Fibroblast of pulmonary artery (primary cell): ENCODE measurements at places on chromosomes 7 and 10.

DNA sequence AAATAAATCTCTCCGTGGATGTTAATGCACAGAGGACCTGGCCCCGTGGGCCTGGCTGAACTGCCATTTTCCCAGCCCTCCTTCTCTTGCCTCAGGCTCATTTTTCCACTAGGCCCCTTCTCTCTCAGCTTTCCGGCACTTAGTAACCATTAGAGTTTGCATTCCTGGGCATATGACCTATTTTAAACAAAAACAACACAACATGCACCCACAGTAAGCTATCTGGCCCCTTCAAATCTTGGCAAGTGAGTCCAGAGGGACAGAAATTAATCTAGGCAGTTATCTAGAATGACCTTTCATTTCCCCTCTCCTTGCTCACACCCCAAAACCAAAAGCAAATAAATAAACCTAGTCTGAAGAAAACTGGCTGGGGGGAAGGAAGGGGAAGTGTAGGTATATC lies 11.7 kb downstream of the FBXW4 start:
- no peak for DNase-seq

DNA sequence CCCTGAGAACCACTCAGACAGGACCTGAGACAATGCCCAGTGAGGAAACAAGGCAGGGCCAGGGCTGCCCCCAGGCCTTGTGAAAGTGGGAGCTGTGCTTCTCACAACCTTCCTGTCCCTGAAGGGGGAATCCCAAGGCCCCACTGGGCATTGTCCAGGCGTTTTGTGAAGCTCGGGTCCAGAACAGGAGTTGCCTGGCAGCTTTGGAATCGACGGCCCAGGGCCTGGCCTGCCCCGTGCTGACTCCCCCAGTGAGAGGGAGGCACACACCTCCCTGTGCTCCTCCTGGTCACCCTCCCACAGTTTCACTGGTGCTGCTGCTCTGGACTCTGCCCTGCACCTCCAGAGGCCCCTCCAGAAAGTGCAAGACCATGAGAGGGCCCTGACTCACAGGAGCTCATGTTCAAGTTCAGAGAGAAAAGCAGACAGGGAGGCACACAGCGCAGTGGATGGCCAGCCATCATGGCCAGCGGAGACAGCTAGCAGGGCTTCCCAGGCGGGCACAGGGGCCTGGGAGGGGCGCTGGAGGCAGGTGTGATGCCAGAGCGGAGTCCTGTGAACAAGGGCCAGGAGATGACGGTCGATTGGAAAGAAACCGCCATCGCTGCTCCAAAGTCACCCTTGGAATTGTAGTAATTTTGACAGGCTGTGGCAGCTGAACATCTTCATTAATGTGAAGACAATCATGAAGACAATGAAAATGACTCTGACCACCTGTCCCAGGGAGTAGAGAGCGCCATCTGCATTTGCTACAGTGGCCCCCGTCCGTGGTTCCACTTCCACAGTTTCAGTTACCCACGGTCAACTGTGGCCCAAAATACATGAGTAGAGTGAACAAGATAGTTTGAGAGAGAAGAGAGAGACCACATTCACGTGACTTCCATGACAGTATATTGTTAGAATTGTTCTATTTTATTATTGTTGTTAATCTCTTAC lies 103.7 kb downstream of the MKI67 start:
- no peak for DNase-seq

- no peak for DNase-seq
Measured at GRCh38 chr7:100520138-100520537, 18.9 kb upstream of the AGFG2 start.

GRCh38 chr10:79255007-79255507 lies 92.2 kb upstream of the PPIF start:
- no peak for DNase-seq

GRCh38 chr7:132437730-132438129 lies 138.5 kb downstream of the PLXNA4 start:
- DNase-seq: no peak

GRCh38 chr10:34651416-34652195 lies 163.5 kb downstream of the PARD3 start:
- peak; percentile 45 for DNase-seq

DNA sequence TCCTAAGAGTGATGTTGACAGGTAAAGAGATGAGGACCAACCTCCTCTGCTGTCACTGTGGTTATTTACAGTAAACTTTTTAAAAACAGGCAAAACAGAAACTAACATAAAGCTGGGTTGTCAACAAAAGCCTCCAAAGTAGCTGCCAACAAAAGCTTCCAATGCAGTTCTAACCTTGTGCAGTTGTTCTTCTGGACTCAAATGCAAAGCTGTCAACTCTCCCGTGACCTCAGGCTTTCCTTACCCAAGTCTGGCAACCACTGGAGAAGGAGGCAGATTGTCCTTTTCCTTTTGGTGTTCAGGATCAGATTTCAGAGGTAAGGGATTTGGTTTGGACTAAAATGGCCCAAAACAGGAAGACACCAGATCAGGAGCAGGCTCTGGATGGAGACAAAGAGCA lies 63.1 kb downstream of the DLG5 start:
- DNase-seq: no peak

- DNase-seq: no peak
Measured at GRCh38 chr10:128009372-128010126, 102.6 kb downstream of the PTPRE start.

GRCh38 chr7:18243731-18244130 lies 216.1 kb upstream of the PRPS1L1 start:
- DNase-seq: no peak

- DNase-seq: no peak
Measured at GRCh38 chr10:80322158-80322557, 32.7 kb upstream of the MAT1A start.

DNA sequence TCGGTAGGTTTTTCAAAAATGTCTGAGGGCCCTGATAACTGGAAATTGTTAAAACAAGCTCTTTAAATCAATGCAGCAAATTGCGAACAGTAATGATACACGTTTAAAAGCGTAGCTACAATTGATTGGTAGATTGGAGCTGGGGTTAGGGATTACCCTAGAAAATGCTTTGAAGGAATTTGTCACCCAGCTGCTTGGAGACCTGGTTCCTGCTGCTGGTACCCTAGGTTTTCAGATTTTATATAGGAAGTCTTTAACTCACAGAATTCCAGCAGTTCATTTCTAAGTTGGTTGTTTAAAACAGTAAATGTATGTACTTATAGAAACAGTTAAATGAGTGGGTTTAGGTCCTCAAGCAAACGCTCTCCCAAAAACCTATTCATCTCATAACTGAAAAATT lies 1.5 kb downstream of the HECTD2 start:
- no peak for DNase-seq

- DNase-seq: no peak
Measured at GRCh38 chr7:70573071-70573661, 558.8 kb upstream of the GALNT17 start.

GRCh38 chr10:103451091-103451813 lies 918 bp downstream of the CALHM2 start:
- DNase-seq: peak; percentile 42

- DNase-seq: peak; percentile 45
Measured at GRCh38 chr10:34801097-34801733, 13.9 kb downstream of the PARD3 start.

DNA sequence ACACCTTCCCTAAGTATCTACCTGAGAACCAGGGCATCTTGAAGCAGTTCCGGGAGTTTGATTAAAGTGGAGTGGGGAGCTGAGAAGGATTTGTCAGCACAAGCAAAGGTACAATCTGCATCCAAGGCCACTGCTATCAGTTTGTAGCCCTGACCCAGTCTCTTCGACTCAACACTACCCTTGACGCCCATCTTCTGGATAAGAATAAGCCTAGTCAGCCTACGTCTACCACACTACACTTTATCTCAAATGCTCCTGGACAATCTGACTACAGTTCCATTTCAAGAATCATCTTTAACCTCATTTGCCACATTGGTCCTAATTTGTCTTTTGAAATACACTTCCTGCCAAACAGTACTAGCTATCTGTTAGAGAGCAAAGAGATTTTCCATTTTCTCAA lies 134.1 kb upstream of the C1GALT1 start:
- no peak for DNase-seq

GRCh38 chr7:41054960-41055661 lies 647.8 kb downstream of the INHBA start:
- DNase-seq: no peak

GRCh38 chr7:141312828-141313521 lies 238.2 kb upstream of the AGK start:
- no peak for DNase-seq

- DNase-seq: no peak
Measured at GRCh38 chr7:98079891-98080648, 26.6 kb upstream of the LMTK2 start.

- no peak for DNase-seq
Measured at GRCh38 chr7:108480311-108480710, 24.1 kb upstream of the NRCAM start.

DNA sequence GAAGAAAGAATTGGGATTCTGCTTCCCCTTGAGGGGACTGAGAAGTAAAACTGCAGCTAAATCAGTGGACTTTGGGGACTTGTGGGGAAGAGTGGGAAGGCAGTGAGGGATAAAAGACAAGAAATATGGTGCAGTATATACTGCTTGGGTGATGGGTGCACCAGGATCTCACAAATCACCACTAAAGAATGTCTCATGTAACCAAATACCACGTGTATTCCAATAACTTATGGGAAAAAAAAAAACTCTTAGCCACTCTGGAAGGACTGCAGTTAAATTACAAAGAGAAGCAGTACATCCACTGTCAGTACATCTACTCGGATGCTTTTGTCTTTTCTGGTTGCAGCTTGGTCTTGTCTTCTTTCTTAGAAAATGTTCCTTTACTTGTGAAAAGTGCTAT lies 27.4 kb upstream of the GOT1 start:
- DNase-seq: no peak

GRCh38 chr7:15199482-15199881 lies 296.9 kb upstream of the DGKB start:
- DNase-seq: peak; percentile 29

DNA sequence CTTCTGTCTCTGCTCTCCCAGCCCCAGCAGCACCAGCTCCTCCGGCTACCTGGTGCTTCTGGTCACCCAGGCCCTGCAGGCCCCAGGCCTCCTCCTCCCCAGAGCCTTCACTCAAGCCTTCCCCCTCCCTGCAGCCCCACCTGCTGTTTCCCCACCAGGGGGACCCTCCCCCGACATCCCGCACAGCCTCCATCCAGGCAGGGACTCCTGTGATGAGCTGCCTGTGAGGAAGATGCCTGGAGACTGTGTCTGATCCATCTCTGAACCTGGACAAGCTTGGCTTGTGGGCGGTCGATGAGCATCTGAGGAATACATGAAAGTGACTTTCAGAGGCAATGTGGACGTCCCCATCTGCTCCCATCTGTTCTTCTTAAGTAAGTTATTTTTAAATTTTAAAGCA lies 45.0 kb downstream of the RAMP3 start:
- DNase-seq: no peak

DNA sequence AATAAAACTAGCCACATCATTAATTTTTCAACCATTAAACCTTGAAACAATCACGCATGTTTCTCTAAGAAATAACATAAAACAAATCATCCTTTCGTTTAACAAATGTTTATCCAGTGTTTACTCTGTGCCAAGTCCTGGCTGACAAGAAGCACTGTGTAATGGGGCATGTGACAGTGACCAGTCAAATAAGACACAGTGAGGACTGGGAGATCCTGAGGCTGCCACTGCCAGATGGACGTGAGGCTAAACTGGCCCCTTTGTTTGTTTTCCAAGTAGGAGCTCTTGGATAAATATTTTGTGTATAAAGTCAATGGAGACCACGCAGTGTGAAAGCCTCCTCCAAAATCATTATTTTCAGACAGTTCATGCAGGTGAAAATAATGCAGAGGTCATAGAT lies 626.2 kb downstream of the SUGCT start:
- no peak for DNase-seq

- DNase-seq: no peak
Measured at GRCh38 chr7:92150450-92151017, 16.3 kb upstream of the CYP51A1 start.

GRCh38 chr7:36085096-36085495 lies 68.0 kb upstream of the EEPD1 start:
- no peak for DNase-seq

GRCh38 chr10:72765051-72765745 lies 73.3 kb downstream of the MCU start:
- DNase-seq: peak; percentile 16

- no peak for DNase-seq
Measured at GRCh38 chr7:137297551-137298463, 45.7 kb downstream of the PTN start.

DNA sequence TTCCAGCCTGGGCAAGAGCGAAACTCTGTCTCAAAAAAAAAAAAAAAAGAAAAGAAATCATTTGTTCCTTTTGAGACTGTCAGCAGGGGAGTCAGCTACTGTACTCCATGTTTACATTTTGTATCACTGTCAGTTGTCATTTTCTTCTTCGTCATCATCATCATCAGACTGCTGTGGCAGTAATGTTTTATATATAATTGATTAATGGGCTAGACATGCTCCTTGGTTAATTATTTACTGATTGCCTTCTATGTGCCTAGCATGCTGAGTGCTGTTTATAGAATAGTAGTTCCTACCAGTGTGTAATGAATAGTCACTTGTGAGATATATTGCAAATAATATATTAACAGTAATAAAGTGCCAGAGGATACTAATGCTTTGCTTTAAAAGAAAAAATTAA lies 50.5 kb downstream of the VCL start:
- no peak for DNase-seq

DNA sequence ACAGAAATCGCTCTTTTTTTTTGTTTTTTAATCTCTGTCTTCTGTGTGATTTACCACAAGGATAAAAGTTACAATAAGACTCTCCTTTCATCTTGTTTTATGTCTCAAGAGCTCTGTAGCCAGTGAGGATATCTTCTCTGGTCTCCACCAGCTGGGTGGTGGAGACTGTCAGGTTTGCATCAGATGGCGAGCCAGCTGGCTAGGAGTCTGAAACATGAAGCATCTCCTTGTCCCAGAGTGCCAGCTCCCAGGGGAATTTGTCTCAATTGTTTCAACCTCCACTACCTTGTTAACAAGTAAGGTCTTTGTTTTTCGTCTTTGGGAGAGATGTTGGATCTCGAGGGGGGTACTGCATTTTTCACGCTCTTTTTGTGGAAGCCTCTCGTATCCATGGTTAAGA lies 47.3 kb downstream of the FRMPD2 start:
- DNase-seq: no peak
